ENCODE measurements at places on chromosomes 1 and 21. TPM values are rescaled to one million over a fixed set of nuclear protein-coding genes. Genes with fewer than 3 reads are reported as not detected.

Gene UBL4B
- total RNA-seq: 11.1 TPM

Gene SLAMF8
- 0.24 TPM for total RNA-seq

Gene UMODL1
- total RNA-seq: not detected

Gene SESN2
- total RNA-seq: 18.4 TPM

Gene RAD54L
- 3.5 TPM for total RNA-seq

Gene ARMH1
- total RNA-seq: not detected

Gene TP73
- not detected for total RNA-seq

Gene KRTAP10-12
- not detected for total RNA-seq

Gene TMEM81
- total RNA-seq: 1.6 TPM

Gene AKR7A3
- 0.42 TPM for total RNA-seq

Gene PIGC
- total RNA-seq: 15.6 TPM

Gene C1orf94
- total RNA-seq: not detected

Gene C1orf74
- 2.0 TPM for total RNA-seq

Gene TAF12
- total RNA-seq: 37.3 TPM

Gene THEMIS2
- total RNA-seq: 1.5 TPM

Gene RHCE
- total RNA-seq: 0.65 TPM

Gene PLA2G2F
- not detected for total RNA-seq

- DNase-seq: no peak
These were observed 152.3 kb downstream of the DMRTA2 start for GRCh38 chr1:50270926-50271325.

DNA sequence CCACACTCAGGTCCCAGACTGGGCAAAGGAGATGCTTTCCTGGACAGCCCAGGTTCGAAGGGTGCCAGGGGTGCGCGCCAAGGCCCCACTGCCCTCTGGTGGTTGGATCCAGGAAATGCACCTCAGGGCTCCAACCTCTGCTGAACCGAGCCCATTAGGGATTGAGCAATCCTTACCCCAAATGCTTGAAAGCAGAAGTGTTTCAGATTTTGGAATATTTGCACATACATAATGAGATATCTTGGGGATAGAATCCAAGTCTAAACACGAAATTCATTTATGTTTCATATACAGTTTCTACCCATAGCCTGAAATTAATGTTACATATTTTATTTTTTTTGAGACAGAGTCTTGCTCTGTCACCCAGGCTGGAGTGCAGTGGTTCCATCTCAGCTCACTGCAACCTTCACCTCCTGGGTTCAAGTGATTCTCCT, 57.4 kb downstream of the SLC9A1 start:
- peak; percentile 55 for DNase-seq

DNA sequence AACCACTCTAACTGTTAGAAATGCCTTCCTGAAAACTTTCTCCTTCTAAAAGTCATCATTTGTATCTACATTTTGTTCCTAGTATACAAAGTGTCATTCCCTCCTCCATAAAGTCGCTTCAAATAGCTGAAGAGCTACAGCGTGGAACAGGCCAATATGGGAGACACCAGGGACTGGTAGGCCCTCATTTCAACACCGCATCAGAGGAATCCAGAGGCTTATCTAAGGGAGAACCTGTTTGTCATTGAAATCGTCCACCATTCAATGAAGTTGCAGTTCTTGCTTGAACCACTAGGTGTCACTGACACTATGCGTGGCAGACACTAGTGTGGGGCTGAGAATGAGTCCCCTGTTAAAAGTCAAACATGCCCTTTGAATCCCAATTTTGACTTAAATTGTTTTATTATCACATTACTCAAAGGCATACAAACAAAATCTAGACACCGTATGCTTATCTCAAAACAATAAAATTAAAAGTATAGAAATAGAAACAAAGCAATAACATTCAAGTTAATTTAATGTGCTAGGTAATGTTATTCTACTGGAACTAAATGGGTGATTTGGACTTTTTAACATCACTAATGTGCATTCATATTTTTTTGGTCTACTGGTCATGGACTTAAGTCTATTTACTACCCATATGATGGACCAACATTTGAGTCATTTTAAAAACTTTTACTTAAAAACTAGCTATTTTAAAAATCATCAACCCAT, 182.3 kb downstream of the FCRL5 start:
- DNase-seq: peak; percentile 44

- no peak for DNase-seq
These were observed 7.9 kb downstream of the CDK18 start for GRCh38 chr1:205512059-205513045.

- DNase-seq: no peak
These were observed at the start of gene CRB1 for GRCh38 chr1:197268012-197268411. Gene CRB1, plus strand, starts transcription at chr1:197268252. Its CDS starts 161 bp downstream, at chr1:197268413.

DNA sequence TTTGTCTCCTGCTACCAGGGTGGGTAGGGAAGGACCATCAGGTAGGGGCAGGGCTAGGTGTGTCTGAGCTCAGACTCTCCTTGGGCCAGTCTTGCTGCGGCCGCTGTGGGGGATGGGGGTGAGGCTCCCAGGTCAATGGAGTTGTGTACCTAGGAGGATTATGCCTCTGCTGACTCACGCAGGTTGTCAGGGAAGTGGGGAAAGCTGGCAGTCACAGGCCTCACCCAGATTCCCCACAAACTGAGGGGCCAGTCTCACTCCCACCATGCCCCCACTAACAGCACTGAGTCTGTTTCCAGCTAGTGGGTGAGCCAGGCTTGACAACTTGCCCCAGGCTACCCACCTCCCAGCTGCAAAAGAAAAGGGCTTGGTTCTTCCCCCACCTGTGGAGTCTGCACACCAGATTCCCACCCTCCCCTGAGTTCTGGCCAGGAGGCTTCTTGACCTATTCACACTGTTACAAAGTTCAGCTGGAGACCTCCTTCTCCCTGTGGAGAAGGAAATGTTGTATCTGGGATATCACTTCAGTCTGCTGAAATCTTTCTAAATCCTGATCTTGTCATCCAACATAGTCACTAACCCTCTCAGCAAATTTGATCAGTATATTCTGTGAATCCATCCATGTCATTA, 69.2 kb upstream of the GJA8 start:
- DNase-seq: no peak

- peak; percentile 86 for DNase-seq
These were observed 33.4 kb upstream of the USH2A start for GRCh38 chr1:216456682-216457081.

DNA sequence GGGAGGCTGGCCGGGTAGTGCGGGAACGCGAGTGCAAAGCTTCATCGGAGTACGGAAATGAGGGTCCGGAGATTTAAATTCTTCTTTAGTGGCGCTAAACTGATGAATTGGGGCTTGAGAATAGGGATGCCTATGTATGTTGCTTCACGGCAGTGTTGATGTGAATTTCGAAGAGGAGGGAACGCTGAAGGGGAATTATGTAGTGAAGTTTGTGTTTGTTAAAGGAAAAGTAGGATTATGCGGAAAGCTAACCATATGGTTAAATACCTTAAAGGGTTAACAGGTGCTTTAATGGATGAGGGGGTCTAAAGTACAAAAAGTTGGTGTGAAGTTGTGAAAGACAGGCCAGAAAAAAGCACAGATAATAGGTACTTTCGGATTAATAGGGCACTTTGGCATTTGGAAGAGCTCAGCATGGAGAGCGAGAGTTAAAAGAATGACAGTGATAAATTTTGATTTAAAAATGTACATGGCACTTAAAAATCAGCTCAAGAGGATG, 1.4 kb downstream of the HS2ST1 start:
- DNase-seq: no peak

- no peak for DNase-seq
These were observed 29.1 kb upstream of the PLA2G4A start for GRCh38 chr1:186799689-186800054.

GRCh38 chr1:168513656-168514404, 30.0 kb downstream of the XCL2 start:
- DNase-seq: no peak

DNA sequence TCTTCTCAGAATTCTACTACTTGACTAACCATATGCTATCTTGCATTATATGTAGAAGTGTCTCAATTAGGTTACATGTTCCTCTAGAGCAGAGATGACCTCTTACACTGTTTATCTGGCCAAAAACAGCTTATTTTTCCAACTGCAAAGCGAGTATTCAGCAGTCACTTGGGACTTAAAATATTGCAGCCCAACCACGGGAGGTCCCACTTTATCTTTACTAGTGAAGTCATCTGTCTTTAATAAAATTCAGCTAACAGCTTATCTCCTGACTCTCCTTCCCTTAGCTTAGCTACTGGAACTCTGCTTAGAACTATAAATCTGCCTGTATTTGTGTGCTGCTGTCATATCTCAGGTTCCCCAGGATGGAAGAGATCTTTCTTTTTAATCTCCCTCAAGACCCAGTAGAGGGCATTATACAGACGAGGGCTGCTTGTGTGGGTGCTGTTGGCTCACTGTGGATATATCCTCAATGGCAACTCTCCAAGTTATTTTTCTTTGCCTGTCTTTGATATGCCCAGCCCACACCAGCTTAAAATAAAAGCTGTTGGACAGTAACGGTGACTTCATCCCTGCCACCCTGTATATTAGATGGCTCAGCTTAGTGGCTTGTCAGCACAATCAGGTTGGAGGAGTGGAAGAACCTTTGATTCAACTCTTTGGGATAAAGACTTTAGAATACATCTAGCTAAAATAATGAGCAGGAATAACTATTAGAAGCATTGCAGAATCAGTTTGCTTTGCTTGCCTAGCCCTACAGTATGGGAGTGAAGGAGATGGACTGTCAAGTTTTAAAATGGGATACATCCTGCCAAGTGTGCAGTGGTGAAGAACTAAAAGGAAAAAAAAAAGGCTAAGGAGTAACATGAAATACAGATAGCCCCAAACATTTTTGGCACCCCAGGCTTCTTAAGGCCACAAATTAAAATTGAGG, 9.6 kb downstream of the ENSA start:
- peak; percentile 88 for DNase-seq

DNA sequence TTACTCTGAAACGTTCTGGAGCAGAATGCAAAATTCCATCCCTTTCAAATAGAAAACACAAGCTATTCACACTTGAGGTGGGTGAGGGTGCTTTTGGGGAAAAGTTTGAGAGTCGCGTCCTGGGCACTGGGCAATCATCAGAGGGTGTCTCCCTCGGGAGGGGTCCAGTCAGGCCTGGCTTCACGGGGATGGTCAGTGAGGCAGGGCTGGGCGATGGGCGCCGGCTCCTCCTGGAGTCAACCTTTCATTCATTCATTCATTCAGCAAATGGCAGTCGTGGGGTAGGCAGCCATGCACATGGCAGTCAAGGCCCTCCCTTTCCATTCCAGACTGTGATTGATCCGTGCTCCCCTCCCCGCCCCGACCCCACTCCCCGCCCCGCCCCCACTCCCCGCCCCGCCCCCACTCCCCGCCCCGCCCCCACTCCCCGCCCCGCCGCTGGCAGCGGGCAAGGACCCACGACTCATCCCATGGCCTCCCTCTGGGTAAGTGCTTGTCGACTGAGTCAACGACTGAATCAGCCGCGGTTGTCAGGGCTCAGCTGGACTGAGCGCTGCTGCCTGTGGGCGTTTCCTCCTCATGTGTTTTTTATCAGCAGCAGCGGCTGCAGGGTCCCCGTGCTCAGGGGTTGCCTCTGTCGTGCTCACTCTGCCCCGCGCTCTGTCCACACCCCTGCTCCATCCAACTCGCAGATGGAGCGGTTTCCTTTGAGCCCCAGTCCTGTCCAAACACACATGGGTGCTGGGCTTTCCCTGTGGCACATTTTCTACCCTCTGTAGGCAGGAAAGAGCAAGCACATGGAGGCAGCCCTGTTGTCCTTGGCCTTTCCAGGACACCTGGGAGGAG, 12.5 kb upstream of the SPSB1 start:
- DNase-seq: peak; percentile 94

DNA sequence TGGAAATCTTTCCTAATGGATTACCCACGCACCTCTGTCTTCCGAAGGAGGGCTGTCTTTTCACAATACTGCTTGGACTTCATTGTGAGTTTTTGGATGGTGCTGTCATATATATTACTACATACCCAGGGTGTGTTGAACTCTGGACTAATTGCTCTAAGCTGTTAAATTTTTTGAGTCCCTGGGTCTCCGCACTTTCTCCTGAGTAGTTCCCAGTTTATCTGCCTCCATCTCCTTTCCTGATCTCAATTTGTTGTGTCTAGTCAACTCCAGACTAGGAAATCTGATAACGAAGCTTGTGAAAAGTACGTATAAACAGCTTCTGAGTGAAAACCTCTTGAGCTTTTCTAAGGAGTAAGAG, 211.1 kb downstream of the ROR1 start:
- no peak for DNase-seq

DNA sequence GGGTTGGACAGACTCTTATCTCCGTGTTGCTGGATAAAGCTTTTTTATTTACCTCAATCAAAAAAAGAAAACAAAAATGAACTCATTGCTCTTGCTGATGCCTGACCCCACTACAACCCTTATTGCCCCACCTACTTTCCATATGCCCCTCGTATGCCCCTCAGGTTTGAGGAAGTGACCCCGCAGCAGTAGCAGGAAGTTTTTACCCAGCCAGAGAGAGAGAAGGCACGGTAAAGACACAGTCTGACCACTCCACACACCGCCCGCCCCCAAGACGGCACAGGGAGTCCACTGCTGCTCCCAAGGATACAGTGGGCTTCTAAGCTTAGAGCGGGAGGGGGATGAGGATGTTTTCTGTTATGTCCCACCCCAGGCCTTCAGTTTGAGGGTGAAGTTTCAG, 9.8 kb downstream of the PLEKHO1 start:
- no peak for DNase-seq

GRCh38 chr1:99758073-99758511, 8.3 kb downstream of the FRRS1 start:
- DNase-seq: no peak

DNA sequence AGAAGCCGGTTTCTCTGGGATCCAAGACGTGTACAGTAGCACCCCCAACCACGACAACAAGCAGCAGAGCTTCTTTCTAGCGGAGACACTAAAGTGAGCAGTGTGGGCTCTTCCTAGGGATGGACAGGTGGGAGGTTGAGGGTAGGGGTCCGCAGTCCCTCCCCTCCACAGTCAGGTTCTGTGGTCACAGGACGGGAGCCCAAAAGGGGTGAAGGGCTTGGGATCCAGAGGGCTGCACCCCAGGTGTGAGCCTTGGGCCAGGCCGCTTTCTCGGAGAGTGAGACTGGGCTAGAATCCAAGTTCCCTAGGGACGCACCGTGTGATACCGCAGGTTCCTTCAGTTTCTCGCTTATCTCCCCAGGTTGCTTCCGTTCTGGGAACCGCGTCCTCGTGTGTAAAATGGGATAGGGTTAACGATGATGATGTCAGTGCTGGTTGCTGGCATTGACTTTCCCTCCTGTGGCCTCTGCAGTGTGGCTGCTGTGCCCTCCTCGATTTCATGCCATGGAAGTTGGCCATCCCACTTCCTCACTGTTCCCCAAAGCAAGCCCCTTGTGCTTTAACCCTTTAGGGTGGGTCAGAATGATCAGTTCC, 17.3 kb upstream of the SELENON start:
- DNase-seq: no peak

GRCh38 chr1:94884507-94884906, 42.4 kb downstream of the CNN3 start:
- no peak for DNase-seq

GRCh38 chr1:41161846-41162245, 80.3 kb downstream of the SCMH1 start:
- DNase-seq: no peak

All from HFFc6 (cell line).